Activated CD4-positive, CD25-positive, alpha-beta regulatory T cell (primary cell): ENCODE measurements at places on chromosomes 12 and 14.

- DNase-seq, result no peak
Measured at GRCh38 chr14:77153802-77154201, 12.2 kb upstream of the ZDHHC22 start.

DNA sequence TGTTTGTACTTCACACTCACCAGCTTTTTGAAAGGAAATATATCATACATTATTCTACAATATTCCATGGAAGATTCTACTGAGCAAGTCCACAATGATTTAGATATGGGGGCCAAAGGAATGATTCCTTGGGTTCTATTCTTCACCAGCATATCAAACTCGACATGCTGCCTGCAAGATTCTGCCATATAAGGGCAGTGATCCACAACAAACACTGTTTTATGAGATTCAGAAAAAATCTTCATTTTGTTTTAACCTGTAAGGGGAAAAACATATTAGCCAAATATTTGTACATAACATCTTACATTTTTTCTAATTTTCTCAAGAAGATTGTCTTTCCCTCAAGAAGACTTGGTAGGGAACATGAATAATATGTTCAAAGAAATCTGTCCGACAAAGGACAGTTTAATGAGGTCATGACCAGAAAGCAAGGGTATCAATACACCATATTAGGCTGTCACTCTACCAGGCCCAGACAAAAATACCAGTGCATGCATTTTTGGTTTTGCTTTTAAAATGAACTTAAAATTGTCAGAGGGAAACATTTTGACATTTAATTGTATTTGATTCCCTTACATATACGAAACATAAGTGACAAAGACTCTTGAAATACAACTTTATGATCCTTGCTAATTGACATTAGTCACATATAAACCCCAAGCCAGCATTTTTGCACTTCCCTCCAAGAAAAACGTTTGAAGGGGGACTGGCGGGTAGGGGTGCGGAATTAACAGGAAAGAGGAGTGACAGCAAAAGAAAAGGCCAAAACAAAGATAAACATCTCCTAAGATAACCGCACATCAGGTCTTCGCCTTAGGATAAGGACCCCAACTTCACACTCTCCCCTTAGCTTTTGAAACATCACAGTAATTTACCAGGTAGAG is 980 bp downstream of the INTS13 start:
- DNase-seq, result no peak

GRCh38 chr12:106878804-106879203 is 76.9 kb upstream of the TMEM263 start:
- no peak for DNase-seq

DNA sequence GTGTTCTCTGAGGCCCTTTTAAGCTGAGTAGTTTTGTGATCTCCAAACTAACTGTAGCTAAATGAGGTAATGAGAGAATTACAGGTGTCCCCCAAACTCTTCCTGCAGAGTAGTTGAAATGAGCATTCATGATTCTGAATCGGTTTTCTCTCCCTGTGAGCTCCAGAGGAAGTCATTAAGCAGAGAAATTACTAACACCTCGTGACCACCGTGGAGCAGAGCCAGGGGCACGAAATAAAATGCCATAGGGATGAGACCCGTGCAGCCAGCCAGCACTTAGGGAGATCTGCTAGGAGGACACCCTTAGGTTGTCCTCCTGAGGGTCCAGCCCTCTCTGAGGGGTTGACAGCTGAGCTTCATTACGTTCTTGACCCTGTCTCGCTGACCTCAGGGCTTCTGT is 79.5 kb downstream of the SLC25A47 start:
- DNase-seq, result no peak

DNA sequence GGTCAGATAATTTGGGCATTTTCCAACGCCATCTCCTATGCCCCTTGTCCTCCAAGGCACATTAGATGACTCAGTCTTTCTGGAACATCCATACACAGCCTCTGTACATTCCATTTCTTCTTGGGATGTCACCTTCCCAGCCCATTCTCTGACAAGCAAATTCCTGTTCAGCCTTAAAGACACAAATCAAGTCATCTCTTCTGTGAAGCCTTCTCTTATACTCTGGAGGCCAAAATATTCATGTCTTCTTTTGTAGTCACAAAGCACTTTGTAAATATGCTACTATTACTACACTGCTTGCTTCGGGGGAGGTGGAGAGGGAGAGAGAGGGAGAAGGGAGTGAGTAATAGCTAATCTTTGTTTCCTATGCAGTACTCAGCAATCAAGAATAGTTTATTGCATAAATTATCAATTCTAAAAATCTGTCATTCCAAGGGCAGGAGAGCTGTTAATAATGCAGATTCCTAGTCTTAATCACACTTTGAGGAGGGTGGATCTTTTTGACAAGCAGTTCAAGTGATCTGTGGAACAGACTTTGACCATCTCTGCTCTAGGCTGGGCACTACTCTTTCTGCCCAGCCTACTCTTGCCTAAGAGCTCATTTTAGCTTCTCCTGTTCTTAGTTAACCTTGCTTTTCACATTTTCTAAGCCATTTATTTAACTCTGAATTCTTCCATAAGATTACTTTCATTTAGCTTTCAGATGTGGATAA is 27.9 kb downstream of the KCNMB4 start:
- no peak for DNase-seq

DNA sequence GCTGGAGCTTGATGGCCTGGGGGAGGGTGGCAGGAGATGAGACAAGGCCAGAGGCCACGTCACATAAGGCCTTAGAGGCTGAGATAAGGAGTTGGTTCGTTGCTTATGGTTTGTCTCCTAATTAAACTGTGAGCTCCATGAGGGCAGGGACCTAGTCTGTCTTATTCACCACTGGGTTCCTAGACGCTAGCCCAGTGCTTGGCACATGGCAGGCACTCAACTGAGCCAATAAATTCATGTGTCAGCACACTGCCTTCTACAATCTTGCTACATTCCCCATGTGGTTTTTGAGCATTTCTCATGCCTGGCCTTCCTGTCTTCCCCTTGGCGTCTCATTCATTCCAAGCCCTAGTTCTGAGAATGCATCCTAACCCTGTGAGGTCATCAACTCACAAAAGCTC is 92.5 kb upstream of the MED13L start:
- DNase-seq, result no peak

DNA sequence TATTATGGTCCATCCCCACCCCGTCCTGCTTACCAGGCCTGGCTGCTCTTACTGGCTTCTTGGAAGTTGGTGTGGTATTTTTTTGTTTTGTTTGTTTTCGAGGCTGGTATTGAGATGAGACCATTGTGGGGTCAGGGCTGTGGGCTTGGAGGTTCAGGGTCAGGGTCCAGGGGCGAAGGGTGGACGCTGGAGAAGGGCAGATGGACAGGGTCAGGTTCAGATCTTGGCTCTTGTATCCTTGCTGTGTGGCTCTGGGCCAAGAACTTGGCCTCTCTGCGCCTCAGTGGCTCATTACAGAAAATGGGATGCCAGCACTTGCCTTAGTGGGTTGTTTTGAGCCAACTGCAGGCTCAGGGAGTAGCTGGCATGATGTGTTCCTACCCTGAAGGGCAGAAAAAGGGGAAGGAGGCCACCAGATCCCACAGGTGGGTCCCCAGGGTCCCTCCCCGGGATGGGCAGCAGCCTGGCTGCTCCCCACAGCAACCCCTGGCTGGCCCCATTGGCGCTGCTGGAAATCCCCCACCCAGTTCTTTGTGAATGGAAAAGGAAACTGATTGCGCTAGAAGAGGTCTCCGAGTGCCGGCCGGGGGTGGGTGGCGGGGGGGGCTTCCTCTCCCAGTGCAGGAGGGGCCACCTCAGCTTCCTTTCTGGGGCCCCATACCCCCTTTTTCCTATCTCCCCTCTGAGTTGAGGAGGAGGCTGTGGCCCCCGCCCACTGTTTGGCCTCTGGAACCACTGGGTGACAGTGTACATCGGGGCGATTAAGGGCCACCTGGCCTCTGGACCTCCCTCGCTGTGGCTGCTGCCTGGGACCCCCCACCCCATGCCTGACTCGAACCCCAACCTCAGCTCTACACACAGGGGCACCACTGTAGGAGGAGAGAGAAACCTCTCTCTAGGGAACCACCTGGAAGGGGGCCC is 25.0 kb downstream of the SH2B3 start:
- peak; percentile 38 for DNase-seq

- DNase-seq, result no peak
Measured at GRCh38 chr12:109932878-109933503, 32.9 kb downstream of the TCHP start.

DNA sequence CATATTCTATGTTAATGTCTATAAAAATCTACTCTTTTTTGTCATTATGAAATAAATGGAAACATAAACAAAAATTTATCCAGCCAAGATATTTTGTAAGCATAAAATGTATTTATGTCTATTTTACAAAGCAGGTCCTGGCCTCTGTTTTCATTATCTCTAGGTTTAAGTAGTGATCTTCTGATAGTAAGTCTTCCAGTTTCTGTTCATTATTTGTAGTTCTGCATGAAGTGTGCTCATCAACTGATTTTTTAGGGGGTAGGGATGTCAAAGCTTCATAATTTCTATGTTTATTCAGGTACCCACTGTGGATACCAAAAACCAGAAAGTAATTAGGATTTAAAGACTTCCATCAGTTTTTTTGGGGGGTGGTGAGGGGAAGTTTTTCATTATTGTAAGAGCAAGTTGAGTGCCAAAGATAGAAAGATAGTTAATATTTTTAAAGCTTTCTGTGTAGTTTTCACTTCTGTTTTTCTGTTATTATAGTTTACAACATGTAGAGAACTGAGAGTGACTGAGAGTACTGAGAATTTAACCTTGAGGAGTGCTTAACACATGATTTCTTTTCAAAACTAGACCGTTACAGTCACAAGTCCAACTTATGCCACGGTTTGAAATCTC is 30.6 kb upstream of the LMO3 start:
- DNase-seq, result no peak

DNA sequence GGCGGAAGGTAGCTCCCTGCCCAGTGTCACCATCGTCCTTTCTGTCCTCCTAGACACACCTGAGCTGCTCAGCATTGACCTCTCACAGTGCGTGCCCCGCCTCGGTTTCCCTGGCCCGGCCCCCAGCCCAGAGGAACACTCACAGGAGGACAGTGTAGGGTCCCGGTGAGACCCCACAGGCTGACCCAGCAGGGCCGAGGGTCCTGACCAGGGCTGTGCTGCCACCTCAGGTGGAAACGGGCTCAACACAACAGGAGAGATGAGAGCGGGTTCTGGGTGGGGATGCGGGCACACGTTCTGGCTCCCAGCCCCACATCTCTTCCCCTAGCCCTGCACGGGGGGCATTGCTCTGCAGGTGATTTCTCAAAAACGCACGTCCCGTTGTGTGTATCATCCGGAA is 98.1 kb downstream of the PIWIL1 start:
- no peak for DNase-seq

DNA sequence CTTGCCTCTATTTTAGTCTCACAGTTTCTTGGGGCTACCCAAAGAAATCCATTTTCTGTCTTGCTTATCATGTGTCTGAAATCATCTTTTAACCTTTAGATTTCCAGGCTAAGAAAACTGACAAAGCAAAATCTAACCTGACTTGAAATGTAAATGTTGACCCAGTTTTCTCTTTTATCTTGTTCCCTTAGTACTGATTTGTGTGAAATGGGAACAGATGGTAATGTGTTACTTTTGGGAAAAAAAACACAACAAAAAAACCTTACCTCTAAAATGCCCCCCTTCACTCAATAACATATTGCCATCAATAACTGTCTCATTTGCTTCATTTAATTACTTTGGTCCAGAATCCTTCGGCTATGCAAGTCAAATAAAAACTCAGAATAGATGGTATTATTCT is 383.2 kb upstream of the DCN start:
- DNase-seq, result no peak

- no peak for DNase-seq
Measured at GRCh38 chr14:103361867-103362266, 23.3 kb upstream of the MARK3 start.

DNA sequence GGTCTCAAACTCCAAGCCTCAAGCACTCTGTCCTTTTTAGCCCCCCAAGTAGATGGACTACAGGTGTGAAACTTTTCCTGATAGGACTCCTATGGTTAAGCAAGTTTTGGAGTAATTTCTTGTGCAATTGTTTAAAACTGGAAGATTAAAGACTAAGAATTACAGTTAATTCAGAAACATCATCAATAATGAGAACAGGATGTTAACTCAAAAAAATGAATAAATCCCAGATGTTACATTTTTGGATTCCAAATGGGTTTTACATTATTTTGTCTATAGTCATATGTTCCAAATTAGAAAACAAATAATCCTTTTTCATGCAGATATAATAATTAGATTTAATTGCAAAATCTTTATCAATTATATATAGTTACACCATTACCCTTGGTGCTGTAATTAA is 24.4 kb upstream of the KITLG start:
- no peak for DNase-seq

DNA sequence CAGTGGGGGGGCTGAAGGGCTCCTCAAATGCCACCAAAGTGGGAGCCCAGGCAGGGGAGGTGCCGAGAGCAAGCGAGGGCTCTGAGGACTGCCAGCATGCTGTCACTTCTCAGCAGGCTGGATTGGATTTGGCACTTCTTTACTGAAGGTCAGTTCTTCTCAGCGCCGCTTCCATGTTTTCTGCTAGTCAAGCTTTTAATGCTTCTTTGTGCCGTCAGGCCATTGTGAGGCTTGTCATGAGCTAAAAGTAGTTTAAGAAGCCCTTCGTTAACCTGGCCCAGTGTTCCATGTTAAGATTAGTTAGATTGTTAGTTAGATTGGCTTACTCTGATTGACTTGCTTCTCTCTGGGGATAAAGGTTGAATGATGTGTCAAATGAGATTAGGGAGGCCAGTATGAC is 13.4 kb downstream of the GABARAPL1 start:
- DNase-seq, result no peak

GRCh38 chr12:74741112-74741511 is 203.5 kb downstream of the ATXN7L3B start:
- no peak for DNase-seq

DNA sequence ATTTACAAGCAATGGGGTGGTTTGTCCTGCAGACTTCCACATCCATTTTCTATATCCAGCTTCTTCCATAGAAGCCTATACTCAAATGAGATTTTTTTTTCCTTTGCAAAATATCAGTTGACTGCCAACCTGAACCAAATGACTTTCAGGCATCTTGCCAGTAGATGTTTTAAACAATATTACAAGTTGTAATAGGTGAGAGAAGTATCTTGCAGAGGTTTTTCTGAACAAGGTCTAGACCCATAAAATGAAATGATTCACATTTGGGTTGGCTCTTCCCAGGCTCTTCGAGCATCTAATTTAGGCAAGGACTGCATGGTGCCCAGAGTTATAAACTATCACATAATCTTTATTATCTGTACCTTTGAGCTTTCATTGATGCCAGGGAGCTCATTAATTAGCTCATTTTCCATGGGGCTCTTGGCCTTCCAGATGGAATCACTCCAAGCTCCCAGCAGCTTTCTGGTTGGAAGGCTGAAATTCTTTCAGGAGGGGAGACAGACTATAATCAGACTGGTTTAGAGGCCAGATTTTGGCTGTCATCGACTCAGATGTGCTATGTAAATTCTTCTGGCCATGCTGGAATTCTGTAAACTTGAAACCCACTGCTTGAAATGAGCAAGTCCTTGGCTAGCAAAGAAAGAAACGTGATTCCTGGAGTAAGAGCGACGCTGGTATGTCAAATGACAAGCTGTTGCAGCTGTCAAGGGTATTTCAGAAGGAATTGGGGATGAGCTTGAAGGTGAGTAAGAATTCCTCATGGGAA is 32.2 kb upstream of the DICER1 start:
- no peak for DNase-seq

GRCh38 chr12:10722502-10722904 is 620 bp downstream of the YBX3 start:
- DNase-seq, result no peak

GRCh38 chr14:71331403-71331802 is 424.1 kb downstream of the PCNX1 start:
- no peak for DNase-seq
